ENCODE measurements at places on chromosomes 1 and 21. TPM values are rescaled to one million over a fixed set of nuclear protein-coding genes. Genes with fewer than 3 reads are reported as not detected.

Gene GABRD
- 2.9 TPM for total RNA-seq

Gene SHISAL2A
- total RNA-seq, result not detected

Gene OLFML3
- 26.4 TPM for total RNA-seq

Gene SAMSN1
- 3.8 TPM for total RNA-seq

Gene LTN1
- total RNA-seq, result 46.5 TPM

Measured in cerebellum (tissue), 4 donors.